ENCODE measurements at places on chromosomes 6 and 20.

DNA sequence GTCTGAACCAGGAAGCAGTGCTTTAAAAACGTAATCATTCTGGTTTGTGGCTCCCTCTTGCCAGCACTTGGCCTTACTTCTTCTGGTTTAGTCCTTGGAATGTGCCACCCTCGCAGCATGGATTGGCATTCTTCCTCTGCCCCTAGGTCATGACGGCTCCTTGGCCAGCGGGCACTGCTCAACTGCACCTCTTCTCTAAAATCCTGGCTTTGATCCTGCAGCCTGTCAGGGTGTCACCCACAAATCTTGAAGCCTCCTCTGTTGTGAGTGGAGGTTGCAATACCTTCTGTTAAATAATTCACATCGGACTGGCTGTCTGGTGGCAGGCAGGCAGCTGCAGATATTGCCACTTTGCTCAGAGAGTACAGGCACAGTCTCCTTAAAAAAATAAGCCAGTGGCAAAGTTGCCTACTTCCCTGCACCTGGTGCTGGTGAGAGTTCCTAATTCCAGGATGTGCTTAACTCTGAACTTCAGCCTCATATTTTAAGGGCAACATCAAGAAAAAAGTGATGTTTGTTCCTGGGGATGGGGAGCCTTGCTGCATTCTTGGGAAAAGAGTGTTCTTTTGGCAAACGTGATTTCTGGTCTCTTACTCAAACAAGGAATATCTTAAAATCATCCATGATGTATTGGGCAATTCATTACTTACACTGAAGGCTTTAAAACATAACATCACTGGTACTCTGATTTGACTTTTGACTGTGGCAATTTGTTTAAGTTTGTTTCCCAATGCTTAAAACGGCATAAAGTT lies 179.8 kb downstream of the FOXA2 start:
- DNase-seq: no peak

- DNase-seq: no peak
Observed at GRCh38 chr20:1440024-1440423, 26.6 kb downstream of the NSFL1C start.

- DNase-seq: no peak
Observed at GRCh38 chr6:363909-364308, 27.6 kb upstream of the IRF4 start.

GRCh38 chr20:48723308-48724264 lies 104.2 kb downstream of the PREX1 start:
- DNase-seq: no peak

- no peak for DNase-seq
Observed at GRCh38 chr6:73768558-73768957, 72.6 kb downstream of the CD109 start.

DNA sequence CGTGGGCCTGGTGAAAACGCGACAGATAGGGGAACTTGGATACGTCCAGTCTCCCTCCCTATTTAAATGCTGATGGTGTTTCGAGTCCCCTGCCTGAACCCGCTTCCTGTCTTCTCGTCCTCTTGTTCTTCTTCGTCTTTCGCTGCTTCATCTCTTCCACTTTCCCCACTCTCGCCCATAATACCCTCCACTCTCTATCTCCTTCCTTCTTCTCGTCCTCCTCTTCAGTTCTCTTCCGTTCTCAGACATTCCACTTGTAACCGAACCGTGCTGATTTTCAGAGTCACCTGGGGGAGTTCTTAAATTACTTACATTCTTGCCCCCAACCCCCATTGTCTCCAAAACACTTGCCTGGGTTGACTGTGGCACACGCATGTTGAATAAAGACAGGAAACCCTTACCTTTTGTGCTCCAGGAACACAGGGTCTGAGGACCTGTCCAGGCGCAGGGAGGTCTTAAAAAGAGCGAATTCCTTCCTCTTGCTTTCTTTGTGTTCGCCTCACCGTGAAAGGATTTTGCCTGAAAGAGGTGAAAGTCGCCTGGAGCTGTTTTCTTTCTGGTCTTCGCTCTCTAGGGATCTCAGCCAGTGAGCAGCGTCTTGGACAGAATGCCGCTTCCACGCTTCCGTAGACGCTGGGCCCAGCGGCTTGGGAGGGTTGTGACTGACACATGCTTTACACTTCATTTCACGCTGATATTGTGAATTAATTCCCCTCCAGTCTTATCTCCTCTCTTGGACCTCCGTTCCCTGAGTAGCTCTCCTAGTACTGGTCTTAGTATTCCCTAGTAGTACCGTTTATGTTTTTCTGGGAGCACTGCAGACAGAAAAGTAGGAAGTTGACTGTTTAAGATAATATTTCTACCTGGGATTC lies 184.0 kb downstream of the GPX5 start:
- no peak for DNase-seq

DNA sequence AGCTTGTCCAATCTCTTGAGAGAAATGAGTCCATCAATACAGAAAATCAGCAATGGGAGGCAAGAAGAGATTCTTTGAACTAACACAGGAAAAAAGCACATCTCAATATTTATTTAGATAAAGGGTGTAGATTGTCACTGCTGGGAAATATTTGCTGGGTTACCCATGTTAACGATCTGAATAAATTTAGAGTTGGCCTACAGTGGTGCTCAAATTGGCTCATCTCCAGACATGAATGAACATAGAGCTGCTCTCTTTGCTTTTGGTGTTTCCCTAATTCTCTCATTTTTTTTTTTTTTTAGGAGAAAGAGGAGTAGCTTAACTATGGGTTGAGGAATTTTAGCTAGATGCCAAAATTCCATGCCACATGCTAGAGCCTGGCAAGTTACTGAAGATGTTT lies 471.2 kb downstream of the PKHD1 start:
- DNase-seq: no peak

GRCh38 chr6:14396392-14396791 lies 278.8 kb downstream of the CD83 start:
- no peak for DNase-seq

GRCh38 chr20:46703435-46703834 lies 6.0 kb upstream of the SLC2A10 start:
- DNase-seq: no peak

DNA sequence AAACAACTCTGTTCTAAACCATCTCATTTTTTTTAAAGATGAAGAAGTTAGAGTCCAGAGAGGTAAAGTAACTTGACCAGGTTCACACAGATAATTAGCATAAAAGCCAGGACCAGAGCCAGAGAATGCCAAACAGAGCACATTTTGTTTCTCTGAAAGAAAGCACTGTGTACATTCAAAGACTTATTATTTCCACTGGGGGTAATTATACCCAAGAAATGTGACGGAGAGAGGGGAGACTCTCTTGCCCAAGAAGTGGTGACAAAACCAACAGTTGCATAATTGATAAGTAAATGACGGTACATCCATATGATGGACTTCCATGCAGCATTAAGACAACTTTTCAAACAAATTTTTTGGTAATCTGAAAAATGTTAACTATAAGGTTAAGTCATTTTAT lies 111.6 kb downstream of the RTN4IP1 start:
- no peak for DNase-seq

GRCh38 chr20:12733811-12734210 lies 275.0 kb upstream of the SPTLC3 start:
- no peak for DNase-seq
